Central memory CD8-positive, alpha-beta T cell (primary cell): ENCODE measurements at places on chromosomes 16 and 17.

- no peak for DNase-seq
Measured at GRCh38 chr16:29825145-29826044, 5.1 kb downstream of the MVP start.

- no peak for DNase-seq
Measured at GRCh38 chr17:46024590-46024989, 25.5 kb downstream of the STH start.

DNA sequence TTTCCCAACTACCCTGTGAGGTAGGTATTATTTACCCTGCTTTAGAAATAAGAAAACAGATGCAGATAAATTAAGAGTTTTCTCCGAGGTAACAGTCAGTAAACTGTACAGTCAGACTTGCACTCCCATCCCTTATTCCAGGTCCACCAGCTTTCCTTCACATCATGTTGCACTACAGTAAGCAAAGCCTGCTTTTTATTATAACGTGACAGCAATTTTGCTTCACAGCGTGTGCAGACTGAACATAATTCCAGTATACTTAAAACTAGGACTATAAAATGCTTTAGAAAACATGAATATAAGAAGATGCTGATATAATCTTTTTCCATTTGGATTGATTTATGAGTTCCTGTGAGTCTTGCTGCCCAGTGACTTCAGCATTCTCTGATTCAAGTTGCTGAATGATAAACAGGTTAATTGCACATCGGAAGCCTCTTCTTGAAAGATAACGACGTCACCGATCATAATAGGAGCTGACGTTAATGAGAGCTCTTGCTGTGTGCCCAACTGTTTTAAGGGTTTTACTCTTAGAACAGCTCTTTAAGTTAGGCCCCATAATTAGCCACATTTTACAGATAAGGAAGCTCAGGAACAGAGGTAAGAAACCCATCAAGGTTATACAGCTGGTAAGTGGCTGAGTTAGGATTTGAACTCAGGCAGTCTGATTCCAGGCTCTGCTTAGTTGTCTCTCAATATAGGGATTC, 1.4 kb downstream of the LIG3 start:
- no peak for DNase-seq

- DNase-seq = no peak
Measured at GRCh38 chr16:23351360-23351759, 49.3 kb downstream of the SCNN1B start.

DNA sequence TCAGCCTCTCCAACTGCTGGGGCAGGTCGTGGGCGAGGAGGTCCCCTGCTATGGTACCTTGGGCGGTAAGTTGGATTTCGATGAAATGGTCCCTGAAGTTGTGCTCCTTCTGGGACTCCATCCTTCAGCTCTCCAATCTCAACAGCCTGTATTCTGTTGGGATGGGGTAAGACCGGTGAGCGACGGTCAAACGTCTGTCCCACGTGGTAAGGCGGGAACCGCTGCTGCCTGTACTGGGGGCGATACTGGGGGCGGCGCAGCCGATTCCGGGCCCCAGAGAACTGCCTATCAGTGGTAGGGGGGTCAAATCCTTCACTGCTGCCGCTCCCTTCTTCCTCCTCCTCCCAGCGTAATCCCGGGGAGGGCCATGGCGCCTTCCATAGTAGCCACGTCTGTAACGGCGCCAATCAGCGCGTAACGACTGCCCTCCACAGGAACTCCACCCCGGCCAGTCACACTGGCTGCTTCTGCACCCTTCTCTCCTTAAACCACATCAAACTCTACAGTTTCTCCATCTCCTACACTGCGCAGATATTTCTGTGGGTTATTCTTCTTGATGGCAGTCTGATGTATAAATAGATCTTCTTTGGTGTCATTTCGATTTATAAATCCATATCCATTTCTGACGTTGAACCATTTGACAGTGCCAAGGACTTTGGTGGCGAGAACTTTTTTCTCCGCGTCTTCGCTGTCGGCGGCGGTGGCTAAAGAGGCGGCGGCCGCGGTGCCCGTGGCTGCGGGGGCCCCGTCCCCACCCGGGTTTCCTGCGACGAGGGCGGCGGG, 41.1 kb downstream of the AHSP start:
- no peak for DNase-seq

GRCh38 chr16:82562183-82562683, 64.5 kb upstream of the CDH13 start:
- DNase-seq = no peak

- DNase-seq = no peak
Measured at GRCh38 chr16:1863681-1864460, 8.1 kb downstream of the MEIOB start.

DNA sequence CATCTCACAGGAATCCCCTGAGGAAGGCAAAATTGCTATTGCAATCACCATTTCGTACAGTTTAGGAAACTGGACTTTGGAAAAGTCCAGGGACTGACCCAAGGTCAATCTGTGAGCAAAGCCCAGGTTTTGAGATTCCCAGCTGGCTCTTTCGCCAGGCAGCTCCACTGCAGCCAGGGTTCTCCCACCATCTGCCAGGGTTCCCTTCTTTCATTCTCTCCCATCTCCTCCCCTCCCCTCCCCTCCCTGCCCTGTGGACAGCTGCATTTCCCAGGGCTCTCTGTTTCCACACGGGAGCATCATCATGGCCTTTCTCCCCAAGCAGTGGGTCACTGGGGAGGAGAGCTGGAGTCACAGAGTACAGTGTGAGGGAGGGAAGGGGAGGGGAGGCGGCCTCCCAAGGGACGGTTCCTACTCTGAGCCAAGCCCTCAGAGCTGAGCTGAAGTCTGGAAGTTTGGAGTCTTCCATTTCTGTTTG, 11.9 kb upstream of the GSDMA start:
- DNase-seq = no peak

DNA sequence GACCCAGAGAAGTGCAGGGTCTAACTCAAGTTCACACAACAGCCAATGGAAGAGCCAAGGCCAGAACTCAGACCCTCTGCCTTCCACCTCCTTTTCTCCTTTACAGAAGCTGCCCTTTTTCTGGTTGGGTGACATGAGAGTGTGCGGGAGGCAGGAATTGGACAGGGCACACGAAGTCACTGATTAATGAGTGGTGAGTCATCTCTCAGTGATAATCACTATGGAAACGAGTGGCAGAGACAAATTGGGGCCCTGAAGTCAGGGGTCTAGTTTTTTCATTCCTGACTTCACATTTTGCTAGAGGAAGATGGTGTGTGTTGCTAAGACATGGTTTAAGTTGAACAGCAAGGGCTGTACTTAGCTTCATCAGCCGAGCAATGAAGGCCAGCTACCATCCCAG, 312.7 kb upstream of the CCL2 start:
- no peak for DNase-seq

- no peak for DNase-seq
Measured at GRCh38 chr16:57610611-57611010, 17.8 kb upstream of the ADGRG1 start.

DNA sequence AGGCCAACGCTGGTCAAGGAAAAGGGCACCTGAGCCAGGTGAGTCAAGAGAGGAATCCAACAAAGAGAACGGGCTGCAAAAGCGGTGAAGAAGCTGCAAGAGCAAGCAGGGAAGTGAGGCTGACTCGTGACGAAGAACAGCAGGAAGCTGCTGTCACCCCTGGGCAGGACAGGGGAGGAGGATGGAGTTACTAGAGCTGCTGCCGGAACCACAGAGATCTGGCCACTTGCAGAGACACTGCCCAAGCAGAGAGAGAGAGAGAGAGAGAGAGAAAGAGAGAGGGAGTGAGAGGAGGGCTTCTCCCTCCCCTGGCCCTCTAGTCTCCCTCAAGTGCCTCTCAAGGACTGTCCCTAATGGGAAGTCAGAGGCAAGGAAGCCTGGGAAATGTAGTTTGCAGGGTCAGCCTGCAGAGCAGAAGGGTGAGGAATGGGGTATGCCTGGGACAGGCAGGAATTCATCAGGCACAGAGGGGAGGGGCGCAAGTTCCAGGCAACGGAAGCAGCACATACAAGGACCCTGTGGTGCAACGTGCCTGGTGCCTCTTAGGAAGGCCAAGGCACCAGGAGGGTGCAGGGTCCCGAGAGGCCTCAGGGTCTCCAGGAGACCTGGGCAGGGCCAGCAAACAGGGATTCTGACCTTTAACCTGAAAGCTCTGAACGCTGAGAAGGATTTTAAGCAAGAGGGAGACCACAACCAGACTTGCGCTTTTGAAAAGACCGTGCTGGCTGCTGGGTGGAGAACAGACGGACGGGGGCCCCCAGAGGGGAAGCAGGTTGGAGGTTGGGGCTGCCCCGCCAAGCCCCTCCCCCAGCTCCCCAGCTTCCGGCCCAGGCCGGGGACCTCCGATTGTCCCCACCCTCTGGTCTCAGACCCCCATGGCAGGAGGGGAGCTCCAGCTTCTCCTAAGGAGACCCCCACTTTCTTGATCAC, 45.8 kb upstream of the CIBAR2 start:
- no peak for DNase-seq

GRCh38 chr16:74462361-74462760, 41.1 kb upstream of the CLEC18B start:
- no peak for DNase-seq

DNA sequence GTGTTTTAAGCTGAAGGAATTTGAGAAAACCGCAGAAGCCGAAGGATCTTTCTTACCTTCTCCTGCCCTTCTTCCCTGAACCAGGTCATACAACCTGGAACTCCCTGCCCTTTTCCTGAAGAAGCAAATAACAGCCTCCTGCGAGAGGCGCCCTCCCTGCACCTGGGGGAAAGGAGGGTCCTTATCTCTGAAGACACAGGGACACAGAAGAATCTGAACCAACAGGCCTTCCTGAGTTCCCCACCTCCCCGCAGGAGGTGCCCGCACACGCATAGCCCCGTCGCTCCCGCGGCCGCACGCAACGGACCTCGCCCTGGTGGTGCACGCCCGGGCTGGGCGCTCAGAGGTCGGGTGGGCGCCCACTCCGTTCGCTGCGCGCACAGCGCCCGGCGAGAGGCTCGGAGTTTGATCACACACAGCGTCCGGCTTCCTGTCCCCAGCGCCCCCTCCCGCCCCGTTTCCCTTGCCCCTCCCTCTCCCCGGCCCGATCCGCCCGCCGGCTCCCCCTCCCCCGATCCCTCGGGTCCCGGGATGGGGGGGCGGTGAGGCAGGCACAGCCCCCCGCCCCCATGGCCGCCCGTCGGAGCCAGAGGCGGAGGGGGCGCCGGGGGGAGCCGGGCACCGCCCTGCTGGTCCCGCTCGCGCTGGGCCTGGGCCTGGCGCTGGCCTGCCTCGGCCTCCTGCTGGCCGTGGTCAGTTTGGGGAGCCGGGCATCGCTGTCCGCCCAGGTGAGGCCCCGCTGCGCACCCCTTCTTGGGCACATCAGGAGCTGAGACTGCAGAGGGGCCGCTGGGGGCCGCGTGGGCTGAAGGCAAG, at the start of gene TNFSF12:
Gene TNFSF12, plus strand, starts transcription at position 474 of the 816 bp plus-strand sequence. Its CDS starts 96 bp downstream, at position 570.
- DNase-seq = no peak

DNA sequence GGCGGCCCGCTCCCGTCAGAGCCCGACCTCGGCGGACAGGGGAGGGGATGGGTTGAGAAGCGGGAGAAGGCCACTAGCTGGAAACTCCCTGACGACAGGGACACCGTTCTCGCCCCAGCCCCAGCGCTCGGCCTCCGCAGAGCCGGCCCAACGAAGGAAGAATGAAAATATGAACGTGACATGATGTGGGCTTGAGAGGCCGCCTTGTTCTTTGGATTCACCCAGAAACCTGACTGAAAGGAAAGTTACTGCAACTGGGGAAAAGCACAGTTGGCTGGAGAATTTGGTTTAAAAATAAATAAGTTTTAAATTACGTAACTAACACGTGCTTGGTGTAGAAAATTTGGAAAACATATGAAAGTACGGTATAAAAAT, 21.1 kb downstream of the NPTX1 start:
- no peak for DNase-seq

GRCh38 chr16:2235234-2235651, 1.0 kb upstream of the DNASE1L2 start:
- no peak for DNase-seq

DNA sequence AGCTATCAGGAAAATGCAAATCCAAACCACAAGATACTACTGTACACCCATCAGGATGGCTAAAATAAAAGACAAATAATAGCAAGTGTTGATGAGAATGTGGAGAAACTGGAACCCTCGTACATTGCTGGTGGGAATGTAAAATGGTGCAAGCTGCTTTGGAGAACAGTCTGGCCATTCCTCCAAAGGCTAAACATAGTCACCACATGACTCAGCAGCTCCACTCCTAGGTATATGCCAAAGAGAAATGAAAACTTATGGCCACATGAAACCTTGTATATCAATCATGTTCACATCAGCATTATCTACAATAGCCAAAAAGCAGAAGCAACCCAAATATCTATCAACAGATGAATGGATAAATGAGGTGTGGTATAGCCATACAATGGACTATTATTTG, 28.5 kb downstream of the VAC14 start:
- no peak for DNase-seq

- peak; percentile 13 for DNase-seq
Measured at GRCh38 chr17:50771991-50772785, 4.9 kb upstream of the ANKRD40CL start.

GRCh38 chr17:64273006-64273405, 9.9 kb upstream of the TEX2 start:
- DNase-seq = no peak

DNA sequence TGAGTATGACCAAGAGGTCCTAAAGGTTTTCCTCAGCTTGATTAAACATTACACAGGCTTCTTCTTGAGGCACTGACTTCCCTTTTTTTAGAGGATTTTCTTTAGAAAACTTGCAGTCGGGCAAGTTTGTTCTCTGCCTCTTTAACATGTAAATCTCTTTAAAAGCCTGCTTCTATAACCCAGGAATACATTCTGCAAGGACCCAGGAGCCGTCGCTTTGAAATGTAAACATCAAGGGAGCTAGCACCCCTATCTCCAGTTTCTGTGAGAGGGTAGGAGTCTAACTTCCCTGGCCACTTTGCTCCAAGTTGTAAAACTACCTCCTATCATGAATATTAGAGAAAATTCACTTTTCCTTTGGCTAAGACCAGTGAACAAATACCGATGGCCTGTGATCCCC, 201.5 kb upstream of the CPHXL start:
- DNase-seq = no peak

DNA sequence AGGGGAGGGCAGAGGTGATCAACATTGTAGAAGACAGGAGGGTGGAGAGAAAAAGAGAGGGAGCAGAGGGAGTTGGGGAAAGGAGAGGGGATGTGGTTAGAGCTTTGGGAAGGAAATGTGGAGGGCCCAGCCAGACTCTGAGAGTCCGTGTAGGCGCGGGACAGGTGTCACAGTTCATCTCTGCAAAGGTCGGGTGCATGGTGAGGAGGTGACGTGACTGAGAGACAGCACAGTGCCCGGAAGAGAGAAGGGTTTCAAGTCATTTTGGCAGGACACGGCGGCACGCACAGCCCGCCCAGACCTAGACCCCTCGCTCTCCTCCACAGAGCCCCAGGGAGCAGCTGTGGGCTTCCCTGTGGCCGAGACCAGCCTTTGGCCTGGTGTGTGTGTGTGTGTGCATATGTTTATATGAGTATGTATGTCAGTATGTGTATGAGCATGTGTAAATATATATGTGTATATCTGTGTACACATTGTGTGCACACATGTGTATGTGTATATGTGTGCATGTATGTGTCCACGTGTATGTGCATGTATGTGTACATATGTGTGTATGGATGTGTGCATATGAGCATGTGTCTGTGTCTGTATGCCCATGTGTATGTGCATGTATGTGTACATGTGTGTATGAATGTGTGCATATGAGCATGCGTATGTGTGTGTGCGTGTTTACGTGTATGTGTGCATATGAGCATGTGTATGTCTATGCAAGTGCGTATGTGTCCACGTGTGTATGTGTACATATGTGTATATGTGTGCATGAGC, 104.6 kb downstream of the SEC14L1 start:
- no peak for DNase-seq

- DNase-seq = no peak
Measured at GRCh38 chr16:28497861-28498599, 3.6 kb downstream of the APOBR start.
